ENCODE measurements at places on chromosomes 13 and 19.

GRCh38 chr13:97376981-97377380 lies 57.0 kb upstream of the RAP2A start:
- DNase-seq: no peak

DNA sequence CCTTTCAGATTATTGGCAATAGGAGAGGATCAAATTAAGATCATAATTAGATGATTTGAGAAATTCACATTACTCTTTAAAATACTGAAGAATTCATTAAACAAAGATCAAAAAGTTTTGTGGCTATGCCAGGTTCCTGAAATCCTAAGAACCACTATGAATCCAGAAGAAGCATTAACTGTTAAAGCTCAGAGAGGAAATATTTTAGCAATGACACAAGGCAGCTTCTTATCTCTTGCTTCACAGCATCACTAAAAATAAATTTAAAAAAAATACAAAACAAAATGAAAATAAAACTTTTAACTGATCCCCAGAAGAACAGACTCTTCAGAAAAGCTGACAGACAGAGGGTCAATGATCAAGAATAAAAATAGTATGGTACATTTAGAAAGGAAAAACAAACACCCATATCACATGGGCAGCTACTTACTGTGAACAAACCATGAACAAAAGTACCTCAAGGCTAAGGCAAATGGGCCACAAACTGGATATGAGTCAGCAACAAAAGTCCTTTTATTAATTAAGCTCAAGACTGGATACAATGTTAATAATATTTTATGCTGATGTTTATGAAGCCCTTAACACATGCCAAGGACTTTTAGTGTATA lies 19.6 kb downstream of the RNF6 start:
- no peak for DNase-seq

DNA sequence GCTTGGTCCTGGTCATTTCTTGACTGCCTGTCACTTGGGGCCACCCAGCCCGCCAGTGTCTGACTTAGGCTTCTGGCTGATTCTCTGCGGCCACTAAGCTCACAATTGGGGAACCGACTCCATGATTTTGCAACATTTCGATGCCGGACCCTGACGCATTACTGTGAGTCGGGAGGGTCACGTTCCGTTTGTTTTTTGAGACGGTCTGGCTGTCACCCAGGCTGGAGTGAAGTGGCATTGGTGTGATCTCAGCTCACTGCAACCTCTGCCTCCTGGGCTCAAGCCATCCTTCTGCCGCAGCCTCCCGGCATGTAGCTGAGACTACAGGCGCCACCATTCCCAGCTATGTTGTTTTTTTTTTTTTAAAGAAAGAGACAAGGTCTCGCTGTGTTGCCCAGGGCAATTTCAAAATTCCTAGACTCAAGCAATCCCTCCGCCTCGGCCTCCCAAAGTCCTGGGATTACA lies 3.2 kb upstream of the ADAT3 start:
- no peak for DNase-seq

DNA sequence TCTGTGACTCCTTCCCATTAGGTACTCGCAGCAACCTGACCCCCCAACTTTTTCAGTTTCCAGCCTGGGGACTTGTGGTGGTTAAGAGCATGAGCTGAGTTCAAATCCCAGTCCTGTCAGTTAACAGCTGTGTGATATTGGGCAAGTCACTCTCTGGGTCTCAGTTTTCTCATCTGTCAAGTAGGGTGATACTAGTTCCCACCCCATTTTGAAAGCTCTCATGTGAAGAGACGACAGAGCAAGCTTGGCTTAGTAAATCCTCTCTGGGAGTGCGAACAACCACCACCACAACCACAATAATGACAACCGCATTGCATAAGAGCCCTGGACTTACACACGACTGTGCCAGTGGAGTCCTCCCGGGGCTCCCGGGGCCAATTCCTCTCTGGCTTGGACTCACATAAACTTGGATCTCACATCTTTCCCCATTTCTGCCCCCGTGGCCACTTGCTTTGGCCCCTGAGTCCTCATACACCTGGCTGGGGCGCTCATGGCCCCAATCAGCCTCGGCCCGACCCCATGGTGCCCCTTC lies 454 bp downstream of the BLVRB start:
- DNase-seq: peak; percentile 78

DNA sequence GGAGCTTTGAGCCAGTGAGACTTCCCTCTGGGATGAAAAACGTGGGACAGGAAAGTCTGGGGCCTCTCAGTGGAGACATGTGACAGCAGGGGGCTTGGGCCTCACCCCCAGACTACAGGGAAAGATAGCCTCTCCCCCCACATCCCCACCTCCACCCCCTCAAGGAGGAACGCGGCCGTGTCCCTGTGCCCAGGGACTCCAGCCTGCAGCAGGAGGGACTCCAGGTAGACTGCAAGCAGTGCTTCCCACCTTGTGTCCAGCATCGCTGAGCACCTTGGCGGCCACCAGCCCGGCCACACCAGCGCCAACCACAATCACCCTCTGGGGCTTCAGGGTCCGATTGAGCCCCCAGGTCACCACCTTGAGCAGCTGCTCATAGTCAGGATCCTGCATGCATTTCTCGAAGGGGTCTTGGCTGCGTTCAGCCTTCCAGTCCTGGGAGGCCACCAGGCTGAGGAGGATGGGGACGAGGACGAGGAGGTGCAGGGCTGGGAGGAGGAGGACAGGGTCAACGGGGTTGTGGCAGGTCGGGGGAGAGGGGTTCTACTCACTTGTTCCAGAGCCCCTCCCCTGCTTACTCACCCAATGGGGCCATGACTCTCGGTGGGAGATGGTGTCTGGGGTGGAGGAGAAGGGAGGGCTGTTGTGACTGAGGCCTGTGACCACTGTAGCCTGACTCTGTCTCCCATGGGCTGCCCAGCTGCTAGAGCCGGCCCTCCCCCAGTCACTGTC lies 955 bp downstream of the IL4I1 start:
- DNase-seq: no peak

- no peak for DNase-seq
Observed at GRCh38 chr13:108919036-108919907, 289.9 kb downstream of the MYO16 start.

DNA sequence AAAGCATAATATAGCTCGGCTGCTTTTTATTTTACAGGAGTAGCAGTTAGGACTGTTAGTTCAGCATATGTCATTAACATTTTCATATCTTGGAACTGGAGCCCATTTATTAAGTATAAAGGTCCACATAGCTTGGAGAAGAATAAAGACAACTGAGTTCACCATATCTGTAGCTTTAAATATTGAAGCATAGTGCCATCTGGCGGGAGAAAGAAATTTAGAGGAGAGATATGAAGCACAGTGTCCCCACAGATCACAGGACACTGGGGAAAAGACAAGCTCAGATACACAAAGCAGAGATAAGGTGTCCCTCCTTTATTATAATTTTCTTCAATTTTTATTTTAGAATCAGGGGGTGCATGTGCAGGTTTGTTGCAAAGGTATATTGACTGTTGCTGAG lies 104.7 kb upstream of the FREM2 start:
- peak; percentile 39 for DNase-seq

DNA sequence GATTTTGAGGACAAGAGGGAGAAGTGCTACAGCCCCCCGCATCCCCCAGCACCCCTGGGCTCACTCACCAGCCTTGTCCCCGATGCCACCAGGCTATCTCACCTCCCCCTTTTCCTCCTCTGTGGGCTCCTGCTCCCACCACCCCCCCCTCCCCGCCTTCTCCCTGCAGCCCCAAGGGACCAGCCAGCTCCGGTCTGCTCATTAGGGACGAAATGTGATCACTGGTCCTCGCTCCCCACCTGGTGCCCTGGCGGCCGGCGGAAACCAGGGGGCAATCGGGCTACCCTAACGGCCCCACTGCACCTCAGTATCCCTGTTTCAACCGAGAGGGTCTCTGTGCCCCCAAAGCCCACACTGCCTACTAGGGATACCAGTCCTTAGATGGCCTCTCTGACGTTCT lies 2.7 kb downstream of the GPR4 start:
- DNase-seq: no peak

DNA sequence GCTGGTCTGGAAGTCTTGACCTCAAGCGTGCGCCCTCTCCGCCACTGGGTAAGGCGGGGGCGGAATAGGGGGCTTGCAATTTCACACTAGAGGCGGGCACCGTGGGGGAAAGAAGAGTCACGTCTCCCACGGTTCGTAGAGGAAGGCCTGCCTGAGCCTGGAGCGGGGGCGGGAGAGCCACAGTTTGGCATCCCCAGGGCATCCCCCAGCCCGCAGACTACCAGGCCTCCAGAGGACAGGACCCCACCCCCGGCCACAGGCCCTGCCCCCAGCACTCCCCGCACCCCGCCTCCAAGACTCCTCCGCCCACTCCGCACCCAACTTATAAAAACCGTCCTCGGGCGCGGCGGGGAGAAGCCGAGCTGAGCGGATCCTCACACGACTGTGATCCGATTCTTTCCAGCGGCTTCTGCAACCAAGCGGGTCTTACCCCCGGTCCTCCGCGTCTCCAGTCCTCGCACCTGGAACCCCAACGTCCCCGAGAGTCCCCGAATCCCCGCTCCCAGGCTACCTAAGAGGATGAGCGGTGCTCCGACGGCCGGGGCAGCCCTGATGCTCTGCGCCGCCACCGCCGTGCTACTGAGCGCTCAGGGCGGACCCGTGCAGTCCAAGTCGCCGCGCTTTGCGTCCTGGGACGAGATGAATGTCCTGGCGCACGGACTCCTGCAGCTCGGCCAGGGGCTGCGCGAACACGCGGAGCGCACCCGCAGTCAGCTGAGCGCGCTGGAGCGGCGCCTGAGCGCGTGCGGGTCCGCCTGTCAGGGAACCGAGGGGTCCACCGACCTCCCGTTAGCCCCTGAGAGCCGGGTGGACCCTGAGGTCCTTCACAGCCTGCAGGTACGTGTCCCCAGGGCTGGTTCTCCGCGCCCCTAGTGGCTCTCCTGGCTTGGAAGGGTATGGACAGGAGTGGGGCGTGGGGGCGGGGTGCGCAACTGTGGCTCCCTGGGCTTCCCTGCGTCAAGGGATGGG lies at the start of gene ANGPTL4:
ANGPTL4 (plus strand) TSS at position 353 of the 969 bp plus-strand sequence; CDS start at position 520, 167 bp downstream.
- DNase-seq: peak; percentile 38

- DNase-seq: no peak
Observed at GRCh38 chr13:81139987-81140386, 799.1 kb upstream of the SPRY2 start.

DNA sequence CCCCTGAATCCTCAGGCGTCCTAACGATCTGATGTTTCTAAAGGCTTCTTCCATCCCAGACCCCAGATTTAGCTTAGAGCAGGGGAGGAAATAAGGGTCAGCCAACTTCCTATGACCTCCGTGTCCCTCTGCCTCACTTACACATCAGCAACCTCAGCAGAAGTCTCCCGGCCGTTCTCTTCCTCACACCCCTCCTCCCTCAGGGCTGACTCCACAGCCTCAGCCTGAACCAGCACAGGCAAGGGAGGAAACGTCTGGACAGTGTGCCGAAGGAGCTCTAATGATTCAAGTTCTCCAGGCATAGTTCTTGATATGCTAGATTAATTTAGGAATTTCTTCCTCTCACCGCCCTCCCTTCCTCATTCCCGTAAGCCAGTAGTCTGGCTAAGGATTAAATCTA lies 121.4 kb downstream of the NUFIP1 start:
- DNase-seq: no peak

DNA sequence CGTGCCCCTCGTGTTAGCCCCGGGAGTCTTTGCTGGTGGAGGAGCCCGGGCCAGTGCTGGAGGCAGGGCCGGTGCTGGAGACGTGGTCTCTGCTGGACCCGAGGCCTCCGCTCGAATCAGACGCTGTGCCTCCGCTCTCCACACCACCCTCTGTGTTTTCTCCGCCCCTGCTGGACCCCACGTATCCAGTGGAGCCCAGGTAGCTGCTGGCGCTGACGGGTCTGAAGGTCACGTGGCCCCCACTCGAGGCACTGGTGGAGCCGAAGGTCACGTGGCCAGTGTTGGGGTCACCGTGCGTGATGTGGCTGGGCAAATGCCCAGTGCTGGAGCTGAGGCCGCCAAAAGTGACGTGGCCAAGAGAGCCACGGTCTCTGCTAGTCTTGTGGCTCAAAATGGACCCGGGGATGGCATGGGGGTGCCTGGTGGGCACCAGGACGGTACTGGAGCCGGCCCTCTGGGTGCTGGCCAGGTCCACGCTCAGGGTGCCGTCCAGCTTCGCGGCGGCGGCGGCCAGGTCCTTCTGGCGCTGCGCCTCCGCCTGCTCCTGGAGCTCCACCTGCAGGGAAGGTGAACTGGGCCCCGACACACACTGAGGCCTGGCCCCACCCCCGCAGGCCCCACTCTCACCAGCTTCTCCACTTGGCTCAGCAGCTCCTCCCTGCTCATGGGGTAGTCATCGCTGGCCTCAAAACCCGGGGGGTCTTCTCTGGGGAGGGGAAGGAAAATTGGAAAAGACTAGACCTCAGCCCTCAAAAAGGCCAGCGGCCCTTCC lies 27.3 kb downstream of the ZNF114 start:
- no peak for DNase-seq

DNA sequence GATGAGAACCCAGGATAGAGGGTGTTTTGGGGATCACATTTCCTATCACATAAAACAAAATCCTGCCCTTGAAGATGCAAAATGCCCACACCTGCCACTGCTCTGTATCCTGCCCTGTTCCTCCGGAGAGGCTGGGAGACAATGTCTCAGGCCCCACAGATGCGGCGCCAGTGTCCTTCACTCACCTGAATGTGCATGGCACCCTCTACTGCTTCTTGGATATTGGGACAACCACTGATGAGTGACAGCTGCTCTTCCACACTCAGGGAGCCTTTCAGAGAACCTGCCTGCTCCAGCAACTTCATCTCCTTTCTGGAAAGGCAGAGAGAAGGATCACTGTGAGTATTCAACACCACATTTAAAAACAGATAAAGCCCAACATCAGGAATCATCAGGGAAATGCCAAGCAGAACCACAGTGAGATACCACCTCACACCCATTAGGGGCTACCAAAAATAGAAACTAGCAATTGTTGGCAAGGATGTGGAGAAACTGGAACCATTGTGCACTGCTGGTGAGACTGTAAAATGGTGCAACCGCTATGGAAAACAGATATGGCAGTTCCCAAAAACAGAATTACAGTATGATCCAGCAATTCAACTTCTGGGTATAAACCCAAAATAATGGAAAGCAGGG lies 36.4 kb downstream of the CRYL1 start:
- no peak for DNase-seq

- no peak for DNase-seq
Observed at GRCh38 chr13:44574466-44574855, 1.7 kb downstream of the TSC22D1 start.

DNA sequence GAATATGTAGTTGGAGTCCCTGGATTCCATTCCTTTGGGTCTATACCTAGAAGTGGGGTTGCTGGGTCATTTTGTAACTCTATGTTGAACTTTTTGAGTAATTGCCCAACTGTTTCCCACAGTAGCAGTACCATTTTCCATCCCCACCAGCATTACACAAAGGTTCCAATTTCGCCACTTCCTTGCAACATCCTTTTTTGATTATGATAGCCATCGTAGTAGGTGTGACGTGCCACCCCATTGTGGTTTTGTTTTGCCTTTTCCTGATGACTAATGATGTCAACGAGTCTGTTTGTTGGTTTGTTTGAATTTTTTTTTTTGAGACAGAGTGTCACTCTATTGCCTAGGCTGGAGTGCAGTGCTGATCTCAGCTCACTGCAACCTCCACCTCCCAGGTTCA lies 3.3 kb upstream of the PEX11G start:
- no peak for DNase-seq

GRCh38 chr13:20721454-20722357 lies 18.2 kb downstream of the IL17D start:
- no peak for DNase-seq

GRCh38 chr13:53110614-53111013 lies 82.0 kb downstream of the OLFM4 start:
- DNase-seq: no peak

Data from NCI-H2227 treated with DMSO at 0.1 percent for 48 hours (cell line).